ENCODE measurements at places on chromosomes 13 and 19.

DNA sequence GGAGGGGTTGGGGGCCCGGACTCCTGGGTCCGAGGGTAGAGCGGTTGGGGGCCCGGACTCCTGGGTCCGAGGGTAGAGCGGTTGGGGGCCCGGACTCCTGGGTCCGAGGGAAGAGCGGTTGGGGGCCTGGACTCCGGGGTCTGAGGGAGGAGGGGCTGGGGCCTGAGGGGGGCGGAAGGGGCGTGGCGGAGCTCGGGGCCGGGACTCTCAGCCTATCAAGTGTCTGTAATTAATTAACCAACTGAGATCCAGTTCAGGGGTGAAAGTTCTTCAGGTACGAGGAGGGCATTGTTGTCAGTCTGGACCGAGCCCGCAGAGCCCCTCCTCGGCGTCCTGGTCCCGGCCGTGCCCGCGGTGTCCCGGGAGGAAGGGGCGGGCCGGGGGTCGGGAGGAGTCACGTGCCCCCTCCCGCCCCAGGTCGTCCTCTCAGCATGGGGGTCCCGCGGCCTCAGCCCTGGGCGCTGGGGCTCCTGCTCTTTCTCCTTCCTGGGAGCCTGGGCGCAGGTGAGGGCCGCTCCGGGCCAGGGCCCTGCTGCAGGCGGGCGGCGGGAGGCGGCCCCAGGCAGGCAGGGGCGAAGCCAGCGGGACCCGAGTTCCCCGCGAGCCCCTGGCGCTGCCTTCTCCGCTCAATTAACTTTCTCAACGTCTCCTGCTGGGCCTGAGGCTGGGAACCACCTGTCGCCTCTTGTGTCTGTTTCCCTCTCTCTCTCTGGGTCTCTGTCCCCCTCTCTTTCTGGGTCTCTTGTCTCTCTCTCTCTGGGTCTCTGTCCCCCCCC lies 697 bp downstream of the FCGRT start:
- DNase-seq, result peak; percentile 75

GRCh38 chr13:111382411-111382810 lies 62.0 kb downstream of the TEX29 start:
- DNase-seq, result no peak

DNA sequence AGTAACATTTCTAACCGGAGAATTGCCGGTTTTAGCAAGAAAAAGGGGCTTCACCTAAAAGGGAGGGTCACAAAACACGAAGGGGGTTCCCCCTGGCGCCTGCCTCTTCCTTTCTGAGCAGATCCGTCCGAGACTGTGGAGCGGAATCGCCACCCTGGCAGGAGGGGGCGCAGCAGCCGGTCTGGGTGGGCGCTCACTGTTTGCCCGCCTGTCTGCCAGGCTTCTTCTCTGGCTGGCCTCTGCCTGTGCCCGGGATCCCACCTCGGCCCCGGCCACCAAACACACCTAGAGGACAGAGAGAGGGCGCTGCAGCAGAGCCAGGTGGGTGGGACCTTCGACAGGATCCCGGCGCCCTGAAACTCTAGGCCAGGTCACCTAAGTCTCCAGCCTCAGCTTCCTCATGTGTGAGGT lies 15.6 kb downstream of the LSM4 start:
- no peak for DNase-seq

DNA sequence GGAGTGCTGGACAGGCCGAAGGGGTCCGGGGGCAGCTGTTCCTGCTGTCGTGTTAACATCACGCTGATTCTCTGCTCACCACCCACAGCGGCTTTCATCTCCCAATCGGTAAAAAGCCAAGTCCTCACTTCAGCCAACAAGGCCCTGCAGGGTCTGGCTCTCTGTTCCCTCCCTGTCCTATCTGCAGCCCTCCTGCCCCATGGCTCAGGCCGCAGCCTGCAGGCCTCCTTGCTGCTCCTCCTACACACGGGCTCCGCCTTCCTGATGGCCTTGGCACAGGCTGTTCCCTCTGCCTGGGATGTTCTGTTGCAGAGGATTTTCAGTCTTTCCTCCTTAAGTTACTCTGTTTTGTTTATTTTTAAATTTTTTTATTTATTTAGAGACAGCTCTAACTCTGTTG lies 22.2 kb downstream of the FUZ start:
- no peak for DNase-seq

- no peak for DNase-seq
Measured at GRCh38 chr19:1106841-1107660, 3.3 kb downstream of the GPX4 start.

DNA sequence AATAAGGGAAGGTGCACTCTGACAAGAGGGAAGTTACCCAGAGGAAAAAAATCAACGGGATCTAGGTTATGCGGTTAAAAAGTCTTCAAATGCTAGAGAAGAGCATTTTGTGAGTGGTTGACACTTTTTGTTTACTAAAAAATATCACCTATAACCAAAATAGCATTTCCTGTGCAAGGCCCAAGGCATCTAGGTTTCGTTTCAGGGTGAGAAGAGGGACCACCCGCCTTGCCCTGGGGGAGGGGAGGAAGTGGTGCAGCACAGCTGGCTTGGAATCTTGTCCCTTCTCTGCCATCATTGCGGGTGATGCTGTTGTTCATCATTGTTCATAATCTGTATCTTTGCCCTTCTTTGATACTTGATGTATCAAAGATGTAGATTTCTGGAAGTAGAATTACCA lies 80.6 kb downstream of the NUFIP1 start:
- DNase-seq, result no peak

DNA sequence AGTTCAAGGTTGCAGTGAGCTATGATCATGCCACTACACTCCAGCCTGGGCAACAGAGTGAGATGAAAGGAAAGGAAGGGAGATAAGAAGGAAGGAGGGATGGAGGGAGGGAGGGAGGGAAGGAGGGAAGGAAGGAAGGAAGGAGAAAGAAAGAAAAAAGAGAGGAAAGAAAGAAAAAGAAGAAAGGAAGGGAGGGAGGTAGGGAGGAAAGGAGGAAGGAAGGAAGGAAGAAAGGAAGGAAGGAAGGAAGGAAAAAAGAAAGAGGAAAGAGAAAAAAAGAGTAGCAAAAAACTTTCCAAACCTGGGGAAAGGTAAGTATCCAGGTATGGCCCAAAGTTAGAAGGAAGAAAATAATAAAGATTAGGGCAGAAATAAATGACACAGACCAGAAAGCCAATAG lies 7.1 kb downstream of the ZFP14 start:
- DNase-seq, result no peak

DNA sequence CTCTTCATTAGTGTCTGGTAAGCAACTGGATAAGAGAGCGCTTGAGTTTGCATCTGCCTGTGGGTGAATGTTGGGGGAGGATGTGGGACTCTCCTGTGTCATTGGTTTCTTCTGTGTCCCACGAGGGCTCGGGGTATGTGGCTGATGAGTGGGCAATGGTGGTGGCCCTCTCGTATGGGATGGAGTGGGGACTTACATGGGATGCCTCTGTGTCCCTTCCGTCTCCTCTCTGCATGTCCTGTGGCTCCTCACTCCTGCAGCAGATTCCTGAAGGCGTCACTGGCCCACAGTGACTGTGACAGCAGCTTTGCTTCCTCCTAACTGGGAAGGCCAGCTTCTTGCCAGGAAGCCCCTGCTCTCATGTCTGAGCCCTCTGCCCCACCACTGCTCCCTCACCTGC lies 2.6 kb upstream of the LRP3 start:
- DNase-seq, result no peak

DNA sequence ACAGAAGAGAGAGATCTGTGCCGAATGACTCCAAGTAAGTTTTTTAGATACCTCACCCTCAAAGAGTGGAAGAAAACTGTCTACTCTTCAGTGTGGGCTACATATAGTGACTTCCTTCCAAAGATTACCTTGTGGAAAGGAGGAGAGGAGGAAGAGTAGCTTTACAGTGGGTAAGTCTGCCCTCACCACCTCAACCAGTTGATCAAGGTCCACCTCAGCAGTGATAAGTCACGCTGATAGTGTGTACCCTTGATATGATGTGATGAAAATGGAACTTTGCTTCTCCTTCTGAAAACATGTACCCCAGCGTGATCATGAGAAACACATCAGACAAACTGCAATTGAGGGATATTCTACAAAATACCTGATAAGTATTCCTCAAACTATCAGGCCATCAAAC lies 20.6 kb downstream of the KLF5 start:
- no peak for DNase-seq

DNA sequence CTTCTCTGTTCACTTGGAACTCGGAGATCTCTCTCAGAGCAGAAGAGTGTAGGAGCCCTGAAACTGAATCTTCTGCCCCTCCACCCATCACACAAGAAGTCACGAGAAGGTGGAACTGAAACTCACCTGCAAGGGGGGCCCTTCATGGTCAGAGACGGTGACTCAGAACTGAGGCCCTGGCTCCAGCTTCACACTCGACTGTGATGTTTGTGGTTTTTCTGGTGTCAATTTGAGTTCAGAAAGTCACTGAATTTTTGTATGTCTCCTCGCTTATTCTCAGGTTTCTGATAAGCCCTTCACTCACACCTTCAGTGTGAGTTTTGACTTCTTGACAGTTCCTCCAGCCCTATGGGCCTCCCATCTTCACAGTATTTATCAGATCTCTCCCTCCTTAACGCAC lies 23.1 kb downstream of the SIGLEC5 start:
- DNase-seq, result no peak

DNA sequence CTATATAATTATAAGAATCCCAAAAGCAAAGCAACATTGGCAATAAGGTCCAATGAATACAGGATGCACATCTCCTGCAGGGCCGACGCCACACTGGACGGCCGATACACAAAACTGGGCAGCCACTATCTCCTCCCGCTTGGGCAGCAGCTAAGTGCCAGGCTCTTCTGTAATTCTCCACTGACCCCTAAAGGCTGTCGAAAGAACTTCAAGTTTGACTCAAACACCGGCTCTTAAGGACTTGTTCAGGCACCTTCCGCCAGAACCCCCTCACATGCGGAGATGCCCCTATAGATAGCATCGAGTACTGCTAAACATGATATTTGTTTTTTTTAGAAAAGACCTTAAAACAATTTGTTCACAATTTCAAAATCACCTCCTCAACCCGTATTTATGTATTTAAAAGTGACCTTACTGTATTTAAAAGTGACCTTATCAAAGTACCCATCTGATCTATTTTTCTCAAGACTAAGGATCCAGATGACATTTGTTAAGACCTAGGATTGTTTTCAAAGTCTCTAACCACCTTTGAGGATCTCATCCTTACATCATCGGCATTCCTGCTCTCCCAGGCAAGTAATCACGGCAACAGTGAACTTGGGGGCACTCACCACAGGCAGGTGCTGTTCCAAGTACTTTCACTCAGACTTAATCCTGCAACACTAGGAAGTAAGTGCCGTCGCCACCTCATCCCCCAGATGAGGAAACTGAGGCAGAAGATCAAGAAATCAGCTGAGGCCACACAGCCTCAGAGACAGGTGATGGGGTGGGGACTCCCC lies 77.8 kb downstream of the TUBGCP3 start:
- DNase-seq, result peak; percentile 20

DNA sequence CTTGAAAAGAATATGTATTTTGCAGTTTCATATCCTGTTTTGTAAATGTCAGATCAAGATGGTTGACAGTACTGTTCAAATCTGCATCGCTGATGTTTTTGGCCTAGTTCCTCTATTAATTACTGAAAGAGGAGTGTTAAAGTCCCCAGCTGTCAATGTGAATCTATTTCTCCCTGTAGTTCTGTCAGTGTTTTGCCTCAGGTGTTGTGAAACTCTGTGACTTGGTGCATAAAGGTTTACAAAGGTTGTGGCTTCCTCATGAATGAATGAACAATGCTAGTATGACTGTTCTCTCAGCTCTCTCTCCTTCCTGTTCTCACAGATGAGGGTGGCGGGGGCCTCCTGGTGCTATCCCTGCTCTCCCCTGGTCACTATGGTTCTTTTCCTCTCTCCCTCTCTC lies 142.4 kb downstream of the MYCBP2 start:
- no peak for DNase-seq

DNA sequence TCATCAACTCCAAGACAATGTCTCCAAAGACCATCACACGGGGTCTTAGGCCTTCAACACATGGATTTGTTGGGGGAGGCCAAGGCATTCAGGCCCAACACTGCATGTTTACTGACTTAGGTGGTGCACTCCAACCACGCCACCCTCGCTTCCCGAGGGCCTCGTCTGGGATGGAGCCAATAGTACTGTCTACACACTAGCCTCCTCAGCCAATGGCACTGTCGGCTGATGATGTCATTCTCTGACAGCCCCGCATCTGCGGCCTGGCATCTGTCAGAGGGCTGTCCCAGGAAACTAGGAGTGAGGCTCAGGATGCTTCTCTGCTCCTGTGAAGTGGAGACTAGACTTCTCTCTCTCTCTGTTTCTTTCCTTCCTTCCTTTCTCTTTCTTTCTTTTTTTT lies 96.6 kb downstream of the TEX26 start:
- no peak for DNase-seq

- no peak for DNase-seq
Measured at GRCh38 chr19:42521346-42522030, 6.8 kb downstream of the CEACAM1 start.

DNA sequence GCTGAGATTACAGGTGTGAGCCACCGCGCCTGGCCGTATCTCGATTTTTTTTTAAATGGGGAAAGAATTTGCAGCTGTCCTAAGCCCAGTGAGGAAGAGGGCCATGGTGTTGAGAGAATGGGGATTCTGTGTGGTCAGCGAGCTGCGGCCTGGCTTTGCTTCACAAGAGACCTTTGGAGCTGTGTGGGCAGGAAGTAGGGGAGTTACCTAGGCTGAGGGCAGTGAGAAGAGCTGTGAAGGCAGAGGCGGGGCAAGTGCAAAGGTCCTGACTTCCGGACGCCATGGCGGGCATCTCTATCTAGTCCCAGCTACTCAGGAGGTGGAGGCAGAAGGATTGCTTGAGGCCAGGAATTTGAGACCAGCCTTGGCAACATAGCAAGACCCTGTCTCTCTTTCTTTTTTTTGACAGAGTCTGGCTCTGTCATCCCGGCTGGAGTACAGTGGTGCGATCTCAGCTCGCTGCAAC lies 4.9 kb downstream of the AP2A1 start:
- no peak for DNase-seq

GRCh38 chr13:109840201-109840892 lies 54.0 kb upstream of the IRS2 start:
- DNase-seq, result no peak

DNA sequence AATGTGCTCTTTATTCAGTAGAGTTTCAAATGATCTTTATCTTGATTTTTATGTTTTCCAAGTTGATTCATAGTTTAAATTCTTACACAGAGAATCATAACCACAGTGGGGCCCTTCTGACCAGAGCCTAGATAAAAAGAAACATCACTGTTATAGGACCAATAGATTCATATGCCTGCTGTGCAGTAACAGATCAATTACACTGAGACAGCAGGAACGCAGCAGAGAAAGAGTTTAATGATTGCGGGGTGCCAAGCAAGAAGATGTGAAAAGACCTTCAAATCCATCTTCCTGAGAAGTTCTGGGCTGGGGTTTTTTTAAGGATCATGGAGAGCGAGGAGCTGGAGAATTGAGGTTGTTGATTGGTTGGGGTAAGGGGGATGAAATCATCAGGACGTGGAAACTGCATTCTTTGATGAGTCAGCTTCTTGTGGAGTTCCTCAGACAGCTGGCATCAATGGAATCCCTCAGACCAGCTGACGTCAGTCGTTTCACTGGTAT lies 346.6 kb downstream of the TBC1D4 start:
- DNase-seq, result no peak

DNA sequence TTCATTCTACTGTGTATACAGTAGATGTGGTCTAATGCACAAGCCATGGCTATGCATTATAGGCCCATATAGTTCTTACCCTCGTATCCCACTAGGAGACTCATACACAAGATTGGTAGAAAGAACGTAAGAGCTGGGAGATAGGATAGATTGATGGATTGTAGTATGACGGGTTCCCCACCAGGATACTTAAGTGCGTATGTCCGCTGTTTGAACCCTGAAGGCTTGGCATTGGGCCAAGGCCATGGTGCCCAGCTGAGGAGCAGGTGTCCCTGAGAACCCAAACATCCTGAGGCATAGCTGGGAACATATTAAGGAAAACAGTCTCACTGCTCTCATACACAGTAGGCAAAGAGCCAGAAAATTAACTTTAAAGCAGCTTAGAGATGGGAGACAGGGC lies 617.5 kb upstream of the KLF12 start:
- DNase-seq, result no peak

All from NCI-H187 (cell line).